ENCODE measurements at places on chromosomes 7 and 10.

- DNase-seq, result no peak
Measured at GRCh38 chr7:105269397-105269796, 119.3 kb downstream of the SRPK2 start.

DNA sequence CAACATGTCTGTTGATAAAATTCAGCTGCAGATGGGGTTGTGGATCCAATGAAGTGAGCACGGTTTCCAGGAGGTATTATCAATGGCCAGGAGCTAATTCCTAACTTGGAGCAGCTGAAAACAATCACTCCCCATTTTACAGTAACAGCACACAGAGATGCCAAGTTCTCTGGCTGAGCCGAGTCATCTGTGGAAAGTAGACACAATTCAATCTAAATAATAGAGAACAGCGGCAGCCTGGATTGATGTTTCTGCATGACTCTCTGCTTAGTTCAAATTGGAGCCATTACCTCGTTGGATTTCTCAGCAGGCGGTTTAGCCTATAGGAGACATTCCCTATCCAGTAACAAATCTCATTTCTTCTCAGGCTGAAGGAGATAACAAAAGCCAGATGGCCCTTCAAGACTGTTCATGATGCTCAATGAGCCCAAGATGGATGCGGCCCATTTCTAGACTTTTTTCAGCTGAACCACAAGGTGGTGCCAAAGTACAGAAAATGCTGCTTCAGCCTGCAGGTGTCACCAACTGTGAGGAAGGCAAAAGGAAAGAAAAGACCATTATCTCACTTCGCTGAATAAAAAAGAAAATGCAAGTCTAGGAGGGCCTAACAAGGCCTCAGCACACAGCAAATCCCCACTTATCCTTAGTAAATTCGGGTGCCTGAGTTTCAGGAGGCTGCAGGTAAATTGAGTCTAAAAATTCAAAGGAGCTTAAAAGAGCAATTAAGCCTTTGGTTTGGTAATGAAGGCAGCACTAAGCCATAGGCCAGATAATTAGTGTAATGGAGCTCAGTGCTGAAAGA, 83.7 kb downstream of the SLC16A9 start:
- peak; percentile 43 for DNase-seq

DNA sequence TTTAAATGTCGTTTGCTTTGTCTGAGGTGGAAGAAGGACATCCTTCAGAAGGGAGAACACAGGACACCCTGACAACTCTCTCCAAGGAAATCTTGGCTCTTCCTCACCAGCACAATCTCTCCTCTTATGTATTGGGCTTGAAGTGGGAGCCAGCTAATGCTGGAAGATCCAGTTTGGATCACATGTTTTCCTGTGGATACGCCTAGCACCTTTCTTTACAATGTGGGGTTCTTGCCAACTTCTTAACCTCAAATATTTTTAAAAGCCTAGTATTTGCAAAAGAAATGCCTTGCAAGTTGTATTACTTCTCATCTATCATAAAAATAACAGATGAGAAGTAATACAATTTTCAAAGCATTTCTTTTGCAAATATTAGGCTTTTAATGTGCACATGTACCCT, 76.4 kb downstream of the FRMD4A start:
- no peak for DNase-seq

DNA sequence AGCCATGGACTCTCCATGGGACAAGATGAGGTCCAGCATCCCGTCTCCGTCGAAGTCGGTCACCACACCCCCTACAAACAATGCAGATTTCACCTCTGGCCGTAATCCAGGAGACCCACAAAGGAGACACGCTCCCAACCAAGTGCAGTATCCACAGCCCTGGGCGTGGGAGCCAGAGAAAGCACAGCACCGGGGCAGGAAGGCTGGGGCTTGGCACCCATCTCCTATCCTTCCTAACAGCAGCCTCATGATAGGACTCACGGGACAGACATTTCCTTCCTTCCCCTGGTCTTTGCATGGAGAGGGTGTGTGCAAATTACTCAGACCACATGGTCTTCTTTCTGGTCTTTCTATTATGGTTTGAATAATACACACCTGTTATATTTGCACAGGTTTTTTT, 46.3 kb downstream of the GOLGA7B start:
- DNase-seq, result no peak

- no peak for DNase-seq
Measured at GRCh38 chr7:55110282-55110992, 91.6 kb downstream of the EGFR start.

DNA sequence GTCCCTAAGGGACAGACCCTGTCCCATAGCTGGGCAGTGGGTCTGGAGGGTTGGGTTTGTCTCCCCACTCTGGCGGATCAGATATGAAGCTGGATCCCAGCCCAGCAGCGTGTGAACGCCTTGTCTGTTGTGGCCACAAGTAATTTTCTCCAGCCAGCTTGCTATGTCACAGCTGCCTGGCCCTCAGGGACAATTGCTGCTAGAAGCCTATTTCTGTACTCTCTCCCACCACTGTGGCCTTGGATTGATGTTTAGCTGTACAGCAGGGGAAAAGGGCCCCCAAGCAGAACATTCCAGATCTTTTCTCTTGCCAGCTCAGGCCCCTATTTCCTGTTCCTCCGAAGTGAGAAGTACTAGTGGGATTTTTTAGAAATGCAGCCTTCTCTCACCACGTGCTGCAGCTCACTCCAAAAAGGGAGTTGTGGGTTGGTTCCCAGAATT, 53.5 kb upstream of the WAC start:
- no peak for DNase-seq

DNA sequence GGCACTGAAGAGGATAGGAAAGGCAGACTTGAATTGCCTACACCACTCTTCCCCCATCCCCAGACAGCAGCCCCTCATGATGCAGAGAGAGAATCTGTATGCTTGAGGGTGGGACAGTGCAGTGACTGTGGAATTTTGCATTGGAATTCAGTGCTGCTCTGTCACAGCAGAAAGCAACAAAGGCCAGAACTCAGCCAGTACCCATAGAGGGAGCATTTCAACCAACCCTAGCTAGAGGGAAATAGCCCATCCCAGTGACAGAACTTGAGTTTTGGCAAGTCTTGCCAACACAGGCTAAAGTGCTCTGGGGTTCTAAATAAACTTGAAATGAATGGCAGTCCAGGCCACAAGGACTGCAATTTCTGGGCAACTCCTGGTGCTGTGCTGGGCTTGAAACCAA, 80.4 kb downstream of the TES start:
- no peak for DNase-seq

DNA sequence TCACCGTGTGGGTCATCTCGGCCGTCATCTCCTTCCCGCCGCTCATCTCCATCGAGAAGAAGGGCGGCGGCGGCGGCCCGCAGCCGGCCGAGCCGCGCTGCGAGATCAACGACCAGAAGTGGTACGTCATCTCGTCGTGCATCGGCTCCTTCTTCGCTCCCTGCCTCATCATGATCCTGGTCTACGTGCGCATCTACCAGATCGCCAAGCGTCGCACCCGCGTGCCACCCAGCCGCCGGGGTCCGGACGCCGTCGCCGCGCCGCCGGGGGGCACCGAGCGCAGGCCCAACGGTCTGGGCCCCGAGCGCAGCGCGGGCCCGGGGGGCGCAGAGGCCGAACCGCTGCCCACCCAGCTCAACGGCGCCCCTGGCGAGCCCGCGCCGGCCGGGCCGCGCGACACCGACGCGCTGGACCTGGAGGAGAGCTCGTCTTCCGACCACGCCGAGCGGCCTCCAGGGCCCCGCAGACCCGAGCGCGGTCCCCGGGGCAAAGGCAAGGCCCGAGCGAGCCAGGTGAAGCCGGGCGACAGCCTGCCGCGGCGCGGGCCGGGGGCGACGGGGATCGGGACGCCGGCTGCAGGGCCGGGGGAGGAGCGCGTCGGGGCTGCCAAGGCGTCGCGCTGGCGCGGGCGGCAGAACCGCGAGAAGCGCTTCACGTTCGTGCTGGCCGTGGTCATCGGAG, 1.8 kb downstream of the ADRA2A start:
- DNase-seq, result no peak

- no peak for DNase-seq
Measured at GRCh38 chr10:49353895-49354566, 41.9 kb downstream of the DRGX start.

- DNase-seq, result peak; percentile 2
Measured at GRCh38 chr10:43220657-43221418, 46.0 kb downstream of the RASGEF1A start.

- no peak for DNase-seq
Measured at GRCh38 chr10:100735337-100736143, 9.8 kb upstream of the PAX2 start.

GRCh38 chr7:142094861-142095260, 16.7 kb upstream of the MGAM2 start:
- no peak for DNase-seq

GRCh38 chr7:72163271-72163670, 248.9 kb downstream of the CALN1 start:
- no peak for DNase-seq

- no peak for DNase-seq
Measured at GRCh38 chr7:81929386-81929785, 159.5 kb upstream of the HGF start.

DNA sequence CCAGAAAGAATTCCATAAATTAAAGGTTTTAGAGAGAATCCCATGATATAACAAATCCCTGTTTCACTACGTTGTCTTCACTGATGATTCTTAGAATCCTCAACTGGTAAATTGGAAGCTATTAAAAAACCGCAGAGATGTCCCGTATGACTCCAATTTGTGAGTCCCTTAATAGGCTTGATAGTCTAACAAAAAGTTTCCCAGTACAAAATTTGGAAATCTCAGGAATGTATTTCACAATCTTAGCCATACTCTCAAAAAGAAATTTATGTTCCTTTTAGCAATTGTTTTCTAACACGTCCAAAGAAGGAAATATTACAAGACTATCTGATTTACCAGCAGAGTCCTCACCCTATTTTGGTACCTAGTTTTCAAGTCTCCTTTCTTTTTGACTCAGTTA, 2.5 kb downstream of the TES start:
- no peak for DNase-seq

DNA sequence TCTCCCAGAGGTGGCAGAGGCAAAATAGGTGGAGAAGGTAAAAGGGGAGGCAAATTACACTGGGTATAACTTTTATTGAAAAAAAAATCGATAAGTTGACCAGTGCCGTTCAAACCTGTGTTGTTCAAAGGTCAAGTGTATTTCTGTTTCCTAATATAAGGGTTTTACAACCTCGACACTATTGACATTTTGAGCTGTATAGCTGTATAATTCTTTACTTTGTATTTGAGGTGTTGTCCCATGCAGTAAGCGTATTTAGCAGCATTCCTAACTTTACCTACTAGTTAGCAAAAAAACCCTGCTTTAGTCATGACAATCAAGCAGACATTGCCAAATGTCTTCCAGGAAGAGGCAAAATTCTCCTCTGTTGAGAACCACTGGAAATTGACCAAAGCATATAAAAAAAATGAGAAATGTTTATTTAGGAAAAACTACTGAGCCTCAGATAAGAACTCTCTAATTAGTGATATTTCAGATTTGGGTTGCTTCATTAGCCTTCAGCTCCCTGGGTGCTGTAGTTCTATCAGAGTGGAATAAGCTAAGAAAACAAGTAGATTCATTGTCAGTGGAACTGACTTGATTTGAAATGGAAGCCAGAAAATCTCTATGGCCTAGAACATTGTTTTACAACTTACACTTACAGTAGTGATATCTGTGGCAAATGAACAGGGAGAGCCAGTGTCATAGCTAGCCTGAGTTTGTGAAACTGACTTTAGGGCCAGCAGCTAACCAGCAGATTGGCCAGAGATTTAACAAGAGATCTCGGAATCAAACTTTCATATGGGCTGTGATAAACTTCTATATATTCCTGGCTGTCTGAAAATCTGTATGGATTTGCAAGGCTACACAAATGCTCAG, 331.6 kb downstream of the DGKB start:
- no peak for DNase-seq

- DNase-seq, result peak; percentile 29
Measured at GRCh38 chr10:129962872-129963640, 1.0 kb downstream of the EBF3 start.

GRCh38 chr10:82277591-82277990, 402.6 kb downstream of the NRG3 start:
- no peak for DNase-seq

- DNase-seq, result no peak
Measured at GRCh38 chr7:121180436-121181063, 148.2 kb upstream of the WNT16 start.

- DNase-seq, result no peak
Measured at GRCh38 chr10:104339469-104340110, 1.3 kb upstream of the ITPRIP start.

DNA sequence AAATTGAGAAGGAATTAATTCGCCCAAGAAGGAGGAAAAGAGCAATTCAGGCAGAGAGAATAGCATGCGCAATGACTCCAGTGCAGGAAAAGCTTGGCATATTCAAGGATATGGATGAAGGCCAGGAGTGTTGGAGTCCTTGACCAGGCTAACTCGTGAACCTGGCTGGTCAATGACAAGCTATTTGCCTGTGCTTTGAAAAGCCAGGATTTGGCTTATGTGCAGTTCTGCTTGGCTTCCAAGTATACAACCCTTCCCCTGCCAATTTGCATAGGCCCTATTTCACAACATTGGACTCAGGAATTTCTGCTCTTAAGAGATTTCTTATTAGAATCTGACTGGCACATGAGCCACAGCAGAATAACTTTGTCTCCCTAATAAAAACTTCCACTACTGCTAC, 72.3 kb upstream of the SP8 start:
- no peak for DNase-seq

DNA sequence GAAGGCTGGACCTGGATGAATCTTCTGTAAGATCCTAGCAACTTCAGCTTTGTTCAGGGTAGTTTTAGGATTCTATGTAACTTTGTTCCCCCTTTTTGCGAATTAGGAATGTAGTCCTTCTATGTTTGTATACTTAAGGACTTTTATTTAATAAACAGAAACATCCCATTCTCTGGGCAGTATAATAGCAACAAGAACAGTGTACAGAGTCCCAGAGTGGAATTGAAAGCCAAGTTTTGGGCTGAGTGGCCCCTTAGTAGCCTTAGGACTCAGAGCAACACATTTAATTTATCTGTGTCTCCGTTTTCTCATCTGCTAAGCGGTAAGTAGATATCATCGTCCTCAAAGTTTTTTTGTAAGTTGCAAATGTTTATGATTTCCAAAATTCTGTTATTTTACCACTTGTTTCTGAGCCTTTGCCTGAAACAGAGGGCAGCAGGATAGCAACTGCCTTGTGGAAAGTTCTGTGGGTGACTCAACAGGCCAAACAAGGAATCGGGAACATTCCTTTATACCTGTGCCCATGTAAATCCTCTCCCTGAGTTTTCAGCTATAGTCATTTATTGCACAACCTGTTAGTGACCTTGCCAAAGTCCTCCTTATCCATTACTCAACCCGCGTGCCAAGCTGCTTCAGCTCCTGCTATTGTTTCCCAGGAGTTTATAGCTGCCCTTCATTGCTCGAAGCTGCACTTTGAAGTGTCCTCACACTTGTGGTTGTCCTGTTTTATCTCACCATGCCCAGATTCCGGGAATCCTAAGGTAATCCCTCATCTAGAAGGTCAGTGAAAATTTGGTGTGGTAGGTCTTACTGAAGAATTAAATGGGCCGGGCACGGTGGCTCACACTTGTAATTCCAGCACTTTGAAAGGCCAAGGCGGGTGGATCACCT, 199.1 kb upstream of the AHR start:
- DNase-seq, result no peak

DNA sequence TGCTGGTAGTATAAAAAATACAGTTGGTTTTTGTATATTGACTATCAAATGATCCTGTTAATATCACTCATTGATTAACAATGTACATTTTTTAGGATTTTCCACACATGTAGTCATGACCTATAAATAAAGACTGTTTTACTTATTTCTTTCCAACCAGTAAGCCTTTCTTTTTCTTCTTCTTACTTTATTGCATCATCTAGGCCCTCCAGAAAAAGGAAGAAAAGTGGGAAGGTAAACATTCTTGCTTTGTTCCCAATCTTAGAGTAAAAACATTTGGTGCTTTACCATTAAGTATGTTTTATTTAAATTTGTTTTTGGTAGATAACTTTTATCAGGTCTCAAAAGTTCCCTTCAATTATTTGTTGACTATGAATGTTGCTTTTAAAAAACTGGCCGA, 47.1 kb upstream of the CCNY start:
- no peak for DNase-seq
